ENCODE measurements at places on chromosomes 11 and 22.
A peak's percentile ranks its signal among the peaks of the same experiment; 100 is the strongest.

GRCh38 chr11:124405581-124405980 lies 6.8 kb upstream of the OR8B3 start:
- DNase-seq, result peak; percentile 45

DNA sequence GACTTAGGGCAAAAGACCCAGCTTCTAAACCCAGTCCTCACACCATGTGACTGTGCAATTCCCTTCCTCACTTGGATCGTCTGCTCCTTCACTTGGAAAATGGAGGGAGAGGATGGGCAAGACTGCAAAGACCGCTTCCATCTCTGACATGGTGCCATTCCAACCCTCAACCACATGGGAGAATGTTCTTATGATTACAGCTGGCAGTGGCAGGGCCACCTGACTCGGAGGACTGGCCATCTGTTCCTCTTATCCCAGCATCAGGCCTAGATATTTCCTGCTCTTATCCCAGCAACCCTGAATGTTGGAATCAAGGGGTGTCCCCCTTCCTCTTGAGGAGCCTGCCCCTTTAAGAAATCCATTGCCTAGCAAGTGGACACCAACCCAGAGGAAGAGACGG lies 15.4 kb downstream of the DSCAML1 start:
- DNase-seq, result no peak

DNA sequence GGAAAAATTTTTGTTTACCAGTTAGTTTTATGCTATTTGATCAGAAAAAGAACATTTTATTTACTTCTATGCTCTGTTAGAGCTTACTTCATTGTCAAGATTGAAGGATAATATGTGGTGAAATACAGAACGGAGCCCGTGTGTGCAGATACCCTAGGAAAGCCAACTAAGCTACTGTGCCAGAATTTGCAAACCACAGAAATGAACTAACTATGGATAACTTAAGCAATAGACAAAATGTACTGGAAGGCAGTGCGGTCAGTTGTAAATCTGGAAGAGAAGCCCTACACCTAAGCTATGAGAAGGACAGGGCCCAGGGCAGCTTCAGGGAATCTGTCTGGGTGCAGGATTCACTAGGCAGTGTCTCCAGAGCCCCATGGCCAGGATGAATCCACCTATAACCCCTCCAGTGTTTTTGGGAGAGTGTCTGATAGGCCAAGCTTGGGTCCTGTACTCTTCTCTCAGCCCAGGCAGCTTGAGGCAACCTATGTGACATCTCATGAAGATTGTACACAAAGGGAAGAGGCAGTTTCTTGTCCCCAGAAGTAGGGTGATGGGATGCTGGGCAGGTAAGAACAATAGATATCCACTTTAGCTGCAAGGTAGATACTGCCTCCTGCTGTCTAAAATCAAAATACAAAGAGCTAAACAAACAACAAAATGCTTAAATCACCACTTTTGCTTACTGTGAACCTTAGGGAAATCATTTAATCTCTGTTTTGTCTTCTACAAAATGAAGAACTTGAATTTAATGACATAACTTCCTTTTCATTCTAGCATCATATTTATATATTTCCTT lies 12.1 kb downstream of the MMP7 start:
- no peak for DNase-seq

- no peak for DNase-seq
Observed at GRCh38 chr22:36831206-36831605, 14.4 kb upstream of the PVALB start.

DNA sequence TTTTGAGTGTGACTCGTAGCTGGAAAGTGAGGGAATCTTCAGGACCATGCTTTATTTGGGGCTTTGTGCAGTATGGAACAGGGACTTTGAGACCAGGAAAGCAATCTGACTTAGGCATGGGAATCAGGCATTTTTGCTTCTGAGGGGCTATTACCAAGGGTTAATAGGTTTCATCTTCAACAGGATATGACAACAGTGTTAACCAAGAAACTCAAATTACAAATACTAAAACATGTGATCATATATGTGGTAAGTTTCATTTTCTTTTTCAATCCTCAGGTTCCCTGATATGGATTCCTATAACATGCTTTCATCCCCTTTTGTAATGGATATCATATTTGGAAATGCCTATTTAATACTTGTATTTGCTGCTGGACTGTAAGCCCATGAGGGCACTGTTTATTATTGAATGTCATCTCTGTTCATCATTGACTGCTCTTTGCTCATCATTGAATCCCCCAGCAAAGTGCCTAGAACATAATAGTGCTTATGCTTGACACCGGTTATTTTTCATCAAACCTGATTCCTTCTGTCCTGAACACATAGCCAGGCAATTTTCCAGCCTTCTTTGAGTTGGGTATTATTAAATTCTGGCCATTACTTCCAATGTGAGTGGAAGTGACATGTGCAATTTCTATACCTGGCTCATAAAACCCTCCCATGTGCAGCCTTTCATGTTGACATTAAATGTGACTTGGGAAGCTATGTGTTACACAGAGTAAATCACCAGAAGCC lies 11.0 kb downstream of the OR51E1 start:
- DNase-seq, result no peak

DNA sequence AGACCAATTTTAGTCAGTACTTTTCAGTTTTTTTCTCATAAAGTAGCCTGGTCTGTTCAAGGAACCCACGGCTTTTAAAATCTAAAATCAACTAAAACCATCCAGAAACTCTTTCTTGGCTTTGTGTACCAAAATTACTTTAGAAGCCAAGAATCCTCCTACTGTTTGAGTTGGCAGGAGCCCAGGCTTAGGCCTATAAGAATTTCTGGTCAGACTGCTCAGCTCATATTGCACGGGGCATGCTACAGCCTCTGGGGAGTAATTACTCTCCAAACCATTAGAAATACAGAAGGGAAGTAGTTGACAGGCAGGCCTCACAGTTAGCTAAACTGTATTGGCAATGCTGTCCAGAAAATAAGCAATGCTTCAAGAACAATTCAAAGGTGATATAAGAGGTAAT lies 1862.9 kb upstream of the RAG2 start:
- peak; percentile 80 for DNase-seq

DNA sequence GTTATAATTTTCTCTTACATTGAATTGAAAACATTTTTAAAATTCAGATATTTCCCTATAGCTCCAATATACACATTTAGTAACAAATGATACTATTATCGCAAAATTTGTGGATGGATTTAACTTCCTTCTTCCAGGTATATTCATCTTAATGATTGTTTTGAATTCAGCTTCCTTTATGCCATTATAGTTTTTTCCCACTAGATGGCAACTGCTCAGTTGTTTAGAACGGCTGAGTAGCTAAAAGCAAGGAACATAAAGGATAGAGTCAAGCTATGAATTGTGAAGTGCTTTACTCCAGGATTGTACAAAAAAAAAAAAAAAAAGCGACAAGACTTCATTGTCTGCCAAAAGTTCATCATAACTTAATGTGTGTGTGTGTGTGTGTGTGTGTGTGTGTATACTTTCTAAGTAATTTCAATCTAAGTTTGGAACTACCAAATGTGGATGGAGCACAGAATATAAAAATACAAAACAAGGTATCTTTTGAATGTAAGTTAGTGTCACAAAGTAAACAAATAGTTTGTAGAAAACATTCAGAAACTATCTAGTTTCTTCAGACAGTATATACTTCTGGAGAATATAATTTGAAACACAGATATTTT lies 846.4 kb downstream of the DLG2 start:
- peak; percentile 48 for DNase-seq

- DNase-seq, result no peak
Observed at GRCh38 chr11:106231591-106231990, 154.1 kb downstream of the AASDHPPT start.

- no peak for DNase-seq
Observed at GRCh38 chr22:24339452-24339747, 68.8 kb downstream of the SPECC1L start.

- DNase-seq, result no peak
Observed at GRCh38 chr22:36377022-36377631, 10.6 kb downstream of the MYH9 start.

DNA sequence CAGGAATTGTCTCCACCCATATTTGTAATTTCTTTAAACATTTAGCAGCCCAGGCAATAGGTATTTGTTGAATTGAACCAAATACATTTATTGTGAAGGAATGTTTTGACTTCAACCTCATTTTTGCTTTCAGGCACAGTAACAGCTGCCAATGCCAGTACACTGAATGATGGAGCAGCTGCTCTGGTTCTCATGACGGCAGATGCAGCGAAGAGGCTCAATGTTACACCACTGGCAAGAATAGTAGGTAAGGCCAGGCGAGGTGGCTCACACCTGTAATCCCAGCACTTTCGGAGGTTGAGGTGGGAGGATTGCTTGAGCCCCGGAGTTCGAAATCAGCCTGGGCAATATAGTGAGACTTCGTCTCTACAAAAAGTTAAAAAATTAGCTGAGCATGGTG lies 20.9 kb downstream of the ACAT1 start:
- DNase-seq, result no peak

DNA sequence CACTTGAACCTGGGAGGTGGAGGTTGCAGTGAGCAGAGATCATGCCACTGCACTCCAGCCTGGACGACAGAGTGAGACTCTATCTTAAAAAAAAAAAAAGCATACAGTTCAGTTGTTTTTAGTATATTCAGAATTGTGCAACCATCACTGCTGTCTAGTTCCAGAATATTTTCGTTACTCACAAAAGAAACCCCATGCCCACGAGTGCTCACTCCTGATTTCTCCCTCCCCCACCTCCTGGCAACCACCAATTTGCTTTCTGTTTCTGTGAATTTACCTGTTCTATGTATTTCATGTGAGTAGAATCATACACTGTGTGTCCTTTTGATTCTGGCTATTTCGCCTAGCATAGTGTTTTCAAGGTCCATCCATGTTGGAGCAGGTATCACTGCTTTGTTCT lies 24.8 kb downstream of the PTPRJ start:
- no peak for DNase-seq

DNA sequence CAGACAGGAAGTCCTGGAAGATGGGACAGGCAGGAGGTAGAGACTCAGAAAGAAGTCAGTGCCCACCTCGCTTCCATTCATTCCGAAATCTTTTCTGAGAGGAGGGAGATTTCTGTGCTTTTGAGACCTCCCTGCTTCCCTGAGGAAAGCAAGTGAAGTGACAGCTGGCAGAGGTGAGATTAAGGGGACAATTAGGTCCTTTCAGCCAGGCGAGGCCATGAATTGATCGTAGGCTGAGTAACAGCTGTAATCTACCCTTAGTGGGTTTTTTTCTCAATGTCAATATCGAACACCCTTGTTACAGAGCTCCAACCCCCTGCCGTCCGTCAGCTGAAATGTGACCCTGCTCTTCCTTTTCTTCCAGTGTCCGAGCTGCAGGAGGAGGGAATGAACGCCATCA lies 96.0 kb downstream of the PARVA start:
- DNase-seq, result no peak

- peak; percentile 7 for DNase-seq
Observed at GRCh38 chr11:95547186-95547585, 242.4 kb downstream of the FAM76B start.

GRCh38 chr11:113173126-113173525 lies 141.3 kb upstream of the TTC12 start:
- DNase-seq, result no peak

DNA sequence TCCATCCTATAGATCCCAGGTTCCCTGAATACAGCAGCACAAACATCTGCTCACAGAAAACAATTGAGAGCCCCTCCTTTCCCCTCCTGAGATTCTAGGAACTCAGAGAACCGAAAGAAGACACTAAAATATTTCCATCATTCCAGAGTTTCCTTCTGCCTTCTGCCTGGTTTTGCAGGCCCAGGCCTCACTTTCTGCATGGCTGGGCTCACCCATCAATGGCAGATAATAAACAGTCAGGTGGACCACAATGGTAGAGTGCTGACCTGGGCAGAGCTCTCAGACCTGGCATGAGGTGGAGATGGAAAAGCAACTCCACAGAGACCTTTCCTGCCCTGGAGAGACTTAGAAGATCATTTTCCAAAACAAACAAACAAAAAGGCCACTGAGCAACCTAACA lies 389.1 kb downstream of the NXPE2 start:
- DNase-seq, result no peak

DNA sequence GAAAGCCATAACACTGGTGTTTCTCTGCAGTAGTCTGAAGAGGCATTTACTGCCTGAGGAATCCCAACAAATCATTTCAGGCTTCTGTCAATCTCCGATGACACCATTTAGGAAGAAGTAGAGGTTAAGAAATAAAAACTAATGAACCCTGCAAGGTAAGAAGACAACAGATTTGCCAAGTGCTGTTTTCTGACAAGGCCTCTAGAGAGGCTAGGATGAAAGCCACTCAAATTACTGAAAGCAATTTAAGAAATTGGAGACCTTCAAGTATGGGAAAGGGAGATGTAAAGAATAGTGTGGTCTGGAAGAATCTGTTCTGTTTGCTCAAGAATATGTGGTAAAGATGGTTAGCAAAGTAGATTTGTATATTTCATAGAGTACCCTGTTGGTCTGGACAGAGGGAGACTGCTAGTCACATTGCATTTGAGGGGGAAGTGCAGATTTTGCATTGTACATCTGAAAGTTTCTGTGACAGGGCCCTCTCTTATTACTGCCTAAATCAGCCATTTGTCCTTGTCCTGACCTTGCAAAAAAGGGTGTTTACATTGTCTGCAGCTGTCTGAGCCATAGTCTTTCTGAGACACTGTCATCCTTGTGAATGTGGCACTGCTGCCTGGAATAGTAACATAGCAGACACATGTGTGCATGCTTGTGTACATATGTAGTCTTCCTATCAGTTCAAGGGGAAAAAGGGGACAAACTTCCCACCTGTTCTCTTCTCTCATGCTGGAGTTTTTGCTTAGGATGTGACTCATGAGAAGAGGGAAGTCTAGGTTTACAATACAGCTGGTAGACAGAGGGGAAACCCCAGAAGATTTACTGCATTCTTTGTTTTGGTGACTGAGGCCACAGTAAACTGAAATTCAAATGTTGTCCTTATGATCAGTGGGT lies 640.2 kb upstream of the KIRREL3 start:
- no peak for DNase-seq

DNA sequence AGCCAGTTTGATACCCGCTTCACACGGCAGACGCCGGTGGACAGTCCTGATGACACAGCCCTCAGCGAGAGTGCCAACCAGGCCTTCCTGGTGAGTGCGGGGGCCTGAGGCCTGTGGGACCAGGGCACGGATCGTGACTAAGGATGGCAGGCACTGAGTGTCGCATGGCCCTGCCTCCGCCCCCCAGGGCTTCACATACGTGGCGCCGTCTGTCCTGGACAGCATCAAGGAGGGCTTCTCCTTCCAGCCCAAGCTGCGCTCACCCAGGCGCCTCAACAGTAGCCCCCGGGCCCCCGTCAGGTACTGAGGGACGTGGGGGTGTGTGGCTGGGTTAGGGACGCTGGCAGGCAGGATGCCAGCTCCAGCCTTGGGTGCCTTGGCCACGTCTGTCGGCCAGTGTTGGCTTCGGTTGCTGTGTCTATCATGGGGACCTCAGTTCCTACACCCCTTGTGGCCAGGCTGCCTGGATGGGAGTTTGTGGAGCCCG lies 3.0 kb downstream of the PTPRCAP start:
- DNase-seq, result no peak

DNA sequence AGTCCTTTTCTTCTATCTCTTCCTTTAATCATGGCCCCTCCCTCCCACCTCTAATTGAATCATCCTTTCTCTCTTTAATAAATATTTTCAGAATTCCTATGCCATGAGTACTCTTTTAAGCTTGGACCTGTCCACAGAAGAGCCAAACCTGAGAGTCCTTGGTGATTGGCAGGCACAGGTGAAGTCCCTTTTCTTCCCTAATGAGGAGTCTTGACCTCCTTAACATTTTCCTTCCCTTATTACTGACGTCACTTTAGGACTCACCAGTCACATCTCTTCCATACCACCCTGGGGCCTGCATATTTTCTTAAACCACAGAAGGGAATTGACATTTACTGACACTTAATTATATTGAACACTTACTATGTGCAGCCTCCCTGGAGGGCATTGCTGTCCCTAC lies 41.0 kb upstream of the RASSF10 start:
- peak; percentile 68 for DNase-seq
